Fibroblast of mammary gland (primary cell): ENCODE measurements at places on chromosomes 7 and 10.

GRCh38 chr10:61662794-61663259 is at the start of gene CABCOCO1:
TSS of gene CABCOCO1 (plus strand) at chr10:61662929. CDS start at chr10:61662973, 44 bp downstream.
- peak; percentile 45 for DNase-seq

DNA sequence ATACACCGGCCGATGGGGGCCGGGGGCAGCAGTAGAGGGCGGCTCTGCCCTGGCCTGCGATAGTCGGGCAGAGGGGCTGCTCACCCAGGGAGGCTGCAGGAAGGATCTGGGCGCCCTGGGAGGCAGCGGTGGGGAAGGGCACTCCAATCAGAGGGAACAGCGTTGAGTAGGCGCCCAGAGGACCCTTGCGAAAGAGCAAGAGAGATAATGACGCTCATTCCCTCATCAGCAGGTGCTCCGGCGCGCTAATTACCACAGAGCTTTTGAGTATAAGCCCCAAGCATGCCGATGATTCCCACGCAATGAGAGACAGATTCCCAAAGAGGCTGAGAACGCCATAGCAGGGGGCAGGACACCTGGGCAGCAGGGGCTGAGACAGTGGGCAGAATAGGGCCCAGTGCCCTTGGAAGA is 215.3 kb downstream of the MAD1L1 start:
- DNase-seq: no peak

DNA sequence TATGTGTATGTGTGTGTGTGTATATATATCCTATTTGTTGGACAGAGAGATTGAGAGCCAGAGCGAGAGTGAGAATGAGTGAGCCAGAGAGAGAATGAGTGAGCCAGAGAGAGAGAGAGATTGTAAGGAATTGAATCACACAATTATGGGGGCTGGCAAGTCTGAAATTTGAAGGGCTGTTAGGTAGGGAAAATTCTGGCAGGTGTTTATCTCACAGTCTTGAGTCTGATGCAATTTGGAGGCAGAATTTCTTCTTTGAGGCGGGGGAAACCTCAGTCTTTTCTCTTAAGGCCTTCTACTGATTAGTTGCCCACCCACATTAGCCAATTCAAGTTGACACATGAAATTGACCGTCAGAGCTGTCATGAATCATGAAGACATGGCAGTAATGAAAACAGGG is 41.0 kb upstream of the WASL start:
- no peak for DNase-seq

- peak; percentile 61 for DNase-seq
These were observed 85.5 kb upstream of the SLC25A13 start for GRCh38 chr7:96407427-96407826.

GRCh38 chr10:123901621-123902020 is 10.0 kb upstream of the CPXM2 start:
- no peak for DNase-seq

GRCh38 chr7:157339777-157340677 is 3.2 kb downstream of the DNAJB6 start:
- peak; percentile 78 for DNase-seq

GRCh38 chr10:33455029-33455428 is 120.6 kb upstream of the NRP1 start:
- DNase-seq: no peak

DNA sequence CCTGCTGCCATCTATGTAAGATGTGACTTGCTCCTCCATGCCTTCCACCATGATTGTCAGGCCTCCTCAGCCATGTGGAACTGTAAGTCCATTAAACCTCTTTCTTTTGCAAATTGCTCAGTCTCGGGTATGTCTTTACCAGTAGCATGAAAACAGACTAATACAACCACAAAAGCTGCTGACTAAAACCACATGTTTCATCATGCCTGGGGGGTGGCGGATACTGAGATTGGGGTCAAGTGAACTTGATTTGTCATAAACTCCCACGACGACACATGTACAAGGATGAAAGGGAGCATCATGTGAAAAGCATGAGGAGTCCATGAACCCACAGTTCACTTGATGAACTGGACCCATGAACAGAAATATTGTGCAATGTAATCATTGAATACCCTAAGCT is 134.9 kb upstream of the ANK3 start:
- DNase-seq: peak; percentile 89

DNA sequence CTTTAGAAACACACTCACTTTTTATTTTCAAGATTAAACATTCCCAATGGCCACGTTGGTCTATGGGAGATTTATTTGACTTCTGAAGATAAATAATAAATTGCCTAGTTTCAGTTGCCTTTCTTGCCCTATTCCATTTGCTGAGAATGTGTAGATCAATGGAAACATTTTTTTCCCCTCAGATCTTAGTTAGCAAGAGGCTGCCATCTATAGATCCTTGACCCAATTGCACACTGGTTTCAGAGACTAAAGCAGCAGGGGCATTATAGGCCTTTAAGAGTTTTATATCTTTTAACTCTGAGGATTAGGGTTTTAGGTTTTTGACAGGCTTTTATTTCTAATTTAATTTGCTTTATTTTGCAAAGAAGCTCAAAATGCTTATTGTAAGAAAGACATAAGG is 163.2 kb upstream of the GPR26 start:
- no peak for DNase-seq

DNA sequence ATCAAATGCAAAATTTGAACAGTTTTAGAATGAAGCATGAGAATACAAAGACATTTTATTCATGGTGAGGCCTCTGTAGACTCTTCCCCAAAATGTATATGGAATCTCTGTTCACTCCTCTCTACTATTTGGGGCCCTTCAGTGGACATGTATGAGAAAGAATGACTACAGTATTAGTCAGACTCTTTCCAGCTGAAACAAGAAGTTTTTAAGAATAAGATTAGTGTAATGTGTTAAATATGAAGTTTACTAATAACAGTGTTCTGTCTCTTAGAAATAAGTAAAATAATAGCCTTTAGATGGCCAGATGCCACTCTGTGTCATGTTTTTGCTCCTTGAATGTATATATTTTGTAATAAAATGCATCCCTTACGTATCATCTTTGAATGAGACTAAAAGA is 585.6 kb downstream of the SUGCT start:
- DNase-seq: peak; percentile 69

- DNase-seq: no peak
These were observed 3.2 kb downstream of the COX19 start for GRCh38 chr7:972110-972509.

GRCh38 chr7:111172564-111173257 is 81.8 kb downstream of the LRRN3 start:
- peak; percentile 18 for DNase-seq

DNA sequence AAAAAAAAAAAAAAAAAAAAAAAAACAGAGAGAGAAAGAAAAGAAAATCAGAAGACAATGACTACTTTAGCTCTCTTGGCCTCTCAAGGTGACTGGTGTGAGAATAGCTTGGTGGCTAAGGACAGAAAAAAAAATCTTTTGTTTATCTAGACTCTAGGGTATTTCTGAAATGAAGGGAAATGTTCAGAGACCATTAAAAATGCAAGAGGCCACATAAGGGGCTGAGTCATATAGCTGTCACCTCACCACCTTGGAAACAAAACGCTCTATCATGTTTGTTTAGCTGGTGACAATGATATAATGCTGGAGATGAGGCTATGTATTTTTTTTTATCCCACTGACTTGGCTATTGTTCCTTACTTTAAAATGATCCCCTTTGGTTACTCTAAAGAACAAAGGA is 287.0 kb upstream of the CDC14C start:
- DNase-seq: peak; percentile 1

DNA sequence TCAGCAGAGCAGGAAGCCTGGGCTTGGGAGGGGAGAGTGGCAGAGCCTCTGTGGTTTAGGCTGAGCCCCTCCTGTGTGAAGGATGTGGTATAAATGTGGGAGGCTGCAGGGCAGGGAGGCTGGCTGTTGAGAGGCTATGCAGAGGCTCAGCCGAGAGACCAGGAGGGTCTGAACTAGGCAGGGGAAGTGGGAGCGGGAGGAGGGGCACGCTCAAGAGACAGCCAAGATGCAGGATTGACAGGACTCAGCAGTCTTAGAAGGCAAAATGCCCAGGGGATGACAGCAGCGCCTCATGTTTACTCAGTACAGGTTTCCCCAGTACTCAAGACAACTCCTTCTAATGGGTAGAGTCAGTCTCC is 24.3 kb downstream of the BTBD16 start:
- DNase-seq: no peak

DNA sequence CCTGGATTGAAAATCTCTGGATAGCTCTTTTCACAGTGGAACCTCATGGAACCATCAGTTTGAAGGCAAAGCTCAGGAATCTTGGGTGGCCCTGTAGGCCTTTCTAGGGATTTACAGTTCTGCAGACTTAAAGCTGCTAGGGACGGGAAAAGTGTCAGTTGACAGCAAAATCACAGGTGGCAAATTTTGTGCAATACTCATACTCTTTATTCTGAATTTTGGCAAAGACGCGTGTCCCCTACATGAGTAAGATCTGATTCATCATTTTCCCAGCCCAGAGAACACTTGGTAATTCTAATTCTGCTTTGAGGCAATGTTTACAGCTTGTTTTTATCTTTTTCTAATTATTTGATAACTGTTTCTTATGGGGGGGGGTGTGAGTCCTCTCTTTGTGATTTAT is 3.6 kb downstream of the LRRC17 start:
- peak; percentile 92 for DNase-seq

DNA sequence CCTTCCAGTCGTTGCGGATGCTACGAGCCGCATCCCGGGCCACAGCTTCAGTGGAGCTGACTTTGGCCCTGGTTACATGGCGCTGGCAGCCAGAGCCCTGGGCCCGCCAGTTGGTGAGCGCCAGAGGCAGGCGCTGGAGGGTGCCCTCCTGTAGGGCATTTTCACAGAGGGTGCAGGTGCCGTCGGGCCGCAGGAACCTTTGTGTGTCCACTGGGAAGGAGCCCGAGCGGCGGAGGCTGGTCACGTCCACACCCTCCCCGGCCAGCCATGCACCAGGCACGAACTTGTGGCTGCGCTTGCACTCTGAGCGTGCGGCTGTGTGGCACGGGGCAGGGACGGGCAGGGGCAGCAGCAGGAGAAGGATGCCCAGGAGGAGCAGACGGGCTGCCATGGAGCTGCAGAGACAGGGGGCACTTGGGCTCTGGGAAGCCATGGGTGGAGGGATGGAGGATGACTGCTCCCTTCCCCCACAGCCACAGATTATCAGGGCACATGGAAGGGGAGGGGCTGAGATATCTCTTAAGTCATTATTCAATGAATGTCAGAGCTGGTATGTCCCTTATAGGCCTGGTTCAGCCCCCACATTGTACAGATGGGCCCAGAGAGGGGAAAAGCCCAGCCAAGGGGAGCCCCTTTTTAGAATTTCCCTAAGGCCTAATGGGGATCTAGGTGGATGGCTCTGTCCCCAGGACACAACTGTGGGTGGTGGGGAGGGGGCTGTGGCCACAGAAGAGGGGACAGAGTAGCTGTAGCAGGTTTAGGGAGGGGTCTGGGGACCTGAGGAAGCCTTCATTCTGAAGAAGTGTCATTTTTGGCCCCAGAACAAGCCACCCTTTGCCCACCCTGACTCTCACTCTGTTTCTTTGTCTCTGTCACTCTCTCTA is 1.8 kb downstream of the PRF1 start:
- DNase-seq: no peak

- DNase-seq: no peak
These were observed 25.2 kb downstream of the OGDH start for GRCh38 chr7:44631458-44632115.

GRCh38 chr7:5064391-5065106 is 18.9 kb downstream of the RBAK start:
- DNase-seq: peak; percentile 32

- no peak for DNase-seq
These were observed 11.0 kb upstream of the IL6 start for GRCh38 chr7:22715969-22716368.

- DNase-seq: no peak
These were observed 153.7 kb downstream of the TNS3 start for GRCh38 chr7:47428052-47428767.

GRCh38 chr7:128032605-128033235 is 1.5 kb upstream of the LRRC4 start:
- DNase-seq: no peak

- peak; percentile 62 for DNase-seq
These were observed 628.7 kb downstream of the TYW1 start for GRCh38 chr7:67625257-67625737.

- peak; percentile 75 for DNase-seq
These were observed 472.9 kb upstream of the AKR1E2 start for GRCh38 chr10:4353059-4353655.

DNA sequence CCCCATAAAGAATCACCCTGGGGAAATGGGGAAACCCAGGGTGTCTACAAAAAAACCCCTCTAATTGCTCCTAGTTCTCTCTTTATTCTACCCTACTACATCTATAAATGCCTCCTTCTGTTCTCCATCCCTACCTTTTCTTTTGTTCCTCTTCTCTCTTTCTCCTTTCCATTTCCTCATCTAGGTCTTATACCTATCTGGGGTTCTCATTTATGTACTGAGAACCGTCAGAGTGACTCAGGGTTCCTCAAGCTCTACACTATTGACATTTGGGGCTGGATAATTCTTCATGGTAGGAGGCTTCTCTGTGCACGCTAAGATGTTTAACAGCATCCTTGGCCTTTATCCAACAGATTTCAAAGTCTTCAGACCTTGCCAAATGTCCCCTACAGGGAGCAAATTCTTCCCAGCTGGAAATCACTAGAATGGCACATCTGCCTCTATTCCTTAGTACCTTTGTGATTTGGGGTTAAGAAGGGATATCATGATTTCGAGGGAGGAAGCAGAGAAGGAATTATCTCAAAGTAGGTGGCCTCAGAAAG is 137.4 kb upstream of the PTN start:
- peak; percentile 17 for DNase-seq

DNA sequence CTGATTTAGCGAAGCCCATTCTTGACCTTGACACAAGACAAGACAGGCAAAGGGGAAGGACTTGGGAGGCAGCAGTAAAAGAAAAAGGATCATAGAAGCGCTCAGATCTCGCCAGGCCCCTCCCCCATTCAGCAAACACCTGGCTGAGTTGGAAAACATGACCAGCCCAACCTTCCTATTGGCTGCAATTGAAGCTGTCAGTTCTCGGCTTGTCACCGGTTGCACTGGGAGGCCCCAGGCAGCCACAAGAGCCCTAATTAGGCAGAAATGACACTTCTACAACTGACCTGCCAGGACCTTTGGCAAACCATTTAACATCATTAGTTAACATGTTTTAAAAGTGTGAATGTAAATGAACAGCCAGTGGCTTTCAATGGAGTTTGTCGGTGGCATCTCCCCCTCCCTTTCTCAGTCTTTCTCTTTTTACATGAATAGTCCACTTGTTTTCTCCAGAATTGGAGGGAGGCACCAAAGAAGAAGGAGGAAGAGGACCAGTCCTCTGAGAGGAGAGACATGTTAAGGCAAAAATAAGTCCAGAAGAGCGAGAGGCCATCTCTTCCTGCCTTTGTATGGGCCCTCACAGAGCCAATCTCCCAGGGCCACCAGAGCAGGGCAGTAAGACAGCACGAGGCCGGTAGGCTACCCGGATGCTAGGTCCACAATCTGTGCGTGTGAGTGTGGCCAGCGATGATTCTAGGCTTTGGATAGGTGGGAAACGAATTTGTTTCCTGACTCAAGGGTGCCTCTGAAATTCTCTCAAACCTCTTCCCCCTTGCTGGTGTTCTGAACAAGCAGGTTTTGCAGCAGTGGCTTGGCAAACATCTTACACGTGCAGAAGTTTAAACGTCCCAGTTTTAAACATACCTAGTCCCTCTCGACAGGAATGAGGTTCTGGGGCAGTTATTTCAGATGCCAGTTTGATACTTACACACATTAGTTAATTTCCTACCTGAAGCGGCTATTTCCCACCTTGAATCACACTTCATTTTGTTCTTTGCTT is 15.0 kb upstream of the ENO4 start:
- DNase-seq: no peak
